ENCODE measurements at places on chromosomes 5 and 9.

GRCh38 chr5:111694133-111694532, 62.9 kb downstream of the NREP start:
- no peak for DNase-seq

GRCh38 chr5:71864730-71865601, 145.9 kb downstream of the CARTPT start:
- DNase-seq, result no peak

- no peak for DNase-seq
Measured at GRCh38 chr5:5165541-5166002, 25.4 kb downstream of the ADAMTS16 start.

GRCh38 chr9:13616491-13617035, 337.1 kb upstream of the MPDZ start:
- no peak for DNase-seq

DNA sequence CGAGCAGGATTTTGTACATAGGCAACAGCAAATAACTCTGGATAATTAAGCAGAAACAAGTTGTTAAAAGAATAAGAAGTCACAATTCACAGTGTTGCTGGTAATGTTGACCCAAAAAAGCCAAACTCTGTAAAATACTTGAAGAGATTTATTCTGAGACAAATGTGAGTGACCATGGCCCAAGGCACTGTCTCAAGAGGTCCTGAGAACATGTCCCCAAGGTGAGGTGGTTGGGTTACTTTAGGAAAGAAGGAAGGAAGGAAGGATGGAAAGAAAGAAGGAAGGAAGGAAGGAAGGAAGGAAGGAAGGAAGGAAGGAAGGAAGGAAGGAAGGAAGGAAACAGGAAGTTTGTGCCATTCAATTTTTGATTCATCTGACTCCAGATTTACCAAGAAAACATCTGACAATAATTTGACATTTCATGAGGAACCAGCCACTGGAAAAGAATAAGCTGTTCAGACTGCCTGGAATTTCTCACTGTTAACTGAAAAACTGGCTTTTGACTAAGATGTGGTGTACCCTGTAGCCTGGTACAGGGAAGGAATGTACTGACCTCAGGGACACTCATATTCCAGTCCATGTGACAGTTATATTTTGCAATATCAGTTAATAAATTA, 295.9 kb upstream of the TNC start:
- no peak for DNase-seq

DNA sequence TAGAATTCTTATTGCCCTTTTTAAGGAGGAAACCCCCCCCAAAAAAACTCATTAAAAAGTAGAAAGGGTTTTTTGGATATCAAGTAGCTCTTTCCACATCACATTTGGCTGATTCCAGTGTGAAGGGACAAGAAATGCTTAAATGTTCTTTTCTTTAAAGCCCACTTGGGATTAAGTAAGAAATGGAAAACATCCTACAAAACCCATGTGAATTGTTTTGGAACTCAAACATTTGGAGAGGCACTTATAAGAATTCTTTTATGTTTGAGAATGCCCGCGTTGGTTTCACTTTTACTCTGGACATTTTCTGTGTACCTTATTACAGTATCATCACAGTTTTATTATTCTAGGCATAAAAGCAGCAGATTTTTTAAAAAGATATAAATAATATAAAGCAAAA, 301.1 kb upstream of the ACTBL2 start:
- no peak for DNase-seq

- DNase-seq, result no peak
Measured at GRCh38 chr5:61617995-61618525, 286.0 kb downstream of the ZSWIM6 start.

DNA sequence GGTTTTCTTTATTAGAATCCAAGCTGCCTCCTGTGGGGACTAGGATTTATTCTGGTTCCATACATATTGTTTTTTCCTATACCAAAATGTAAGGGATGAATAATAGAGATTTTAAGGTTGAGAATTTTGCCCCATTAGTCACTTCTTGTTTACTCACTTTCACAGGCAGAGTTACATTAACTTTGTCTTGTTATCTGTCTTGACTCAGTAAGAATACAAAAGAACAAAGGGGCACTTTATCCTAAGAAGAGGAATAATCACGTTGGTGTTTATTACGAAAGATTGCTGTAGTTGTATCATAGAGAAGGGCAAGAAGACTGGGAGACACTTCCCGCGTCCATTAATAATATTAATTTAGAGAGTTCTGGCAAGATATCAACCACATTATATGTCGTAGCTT, 599.7 kb upstream of the FTMT start:
- DNase-seq, result no peak

- DNase-seq, result no peak
Measured at GRCh38 chr9:5336688-5337087, 3.0 kb downstream of the RLN1 start.

DNA sequence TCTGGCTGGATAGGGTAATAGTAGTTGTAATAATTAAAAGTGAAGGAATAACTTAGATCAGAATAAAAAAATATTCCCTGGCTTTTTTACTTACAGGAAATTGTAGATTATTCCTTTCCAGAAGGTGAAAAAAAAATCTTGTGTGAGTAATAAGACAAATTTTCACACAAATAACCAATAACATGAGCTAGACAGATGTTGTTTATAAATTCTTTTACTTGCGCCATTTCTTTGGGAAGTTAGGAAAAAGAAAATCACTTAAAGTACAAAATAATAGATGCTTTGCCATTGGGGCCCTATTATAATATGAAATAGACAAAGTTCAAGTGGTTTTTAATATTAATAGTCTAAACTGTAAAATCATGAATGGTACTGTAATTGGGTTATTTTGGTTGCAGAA, 204.1 kb downstream of the ARRDC3 start:
- DNase-seq, result no peak

All from cortex of kidney (tissue), 1 donor.